Thyroid gland (tissue), 4 donors: ENCODE measurements at places on chromosomes 5 and 9. TPM values are rescaled to one million over a fixed set of nuclear protein-coding genes. Genes with fewer than 3 reads are reported as not detected.

DNA sequence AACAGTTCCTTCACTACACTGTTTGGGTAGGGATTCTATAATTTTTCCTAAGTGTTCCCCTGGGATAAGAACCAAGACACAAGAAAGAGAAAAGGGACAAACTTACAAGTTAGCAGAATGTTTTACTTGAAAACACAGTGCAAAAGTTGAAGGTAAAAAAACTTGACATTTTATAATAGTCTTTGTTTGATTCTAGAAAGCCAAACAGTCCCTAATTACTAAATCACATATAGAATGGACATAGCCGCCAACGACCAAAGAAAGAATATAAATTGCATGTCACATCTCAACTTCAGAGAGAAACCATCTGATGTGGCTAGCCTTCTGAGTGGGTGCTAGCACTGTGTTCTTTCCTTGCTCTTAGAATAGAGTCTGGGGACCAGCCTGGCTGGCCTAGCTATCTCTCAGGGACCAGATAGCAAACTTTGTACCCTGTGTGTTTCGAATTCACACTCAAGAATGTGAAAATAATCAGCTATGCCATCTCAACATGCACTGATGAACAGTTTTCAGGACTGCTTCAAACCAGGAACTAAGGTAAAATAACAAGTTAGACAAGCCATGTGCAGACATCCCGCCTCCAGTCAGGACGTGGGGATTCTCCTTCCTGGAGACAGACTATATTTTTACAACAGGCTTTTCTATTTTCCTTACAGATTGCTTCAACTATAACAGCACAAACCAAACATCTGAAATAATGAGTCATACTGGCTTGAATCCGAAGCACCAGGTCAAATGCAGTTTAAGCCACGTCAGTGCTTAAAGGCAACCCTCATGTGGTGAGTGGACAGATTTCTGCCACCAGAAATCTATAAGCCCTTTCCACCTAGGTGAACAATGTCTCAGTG, 53.7 kb downstream of the LHFPL2 start:
- H3K36me3 ChIP-seq, result no peaks in the 10 kb centered on the region
- H3K4me3 ChIP-seq, result no peak overlapping the region
- H3K27me3 ChIP-seq, result no peaks in the 10 kb centered on the region
- peak overlapping the region; percentile 56 for H3K27ac ChIP-seq

- peaks cover 12% of the 10 kb centered on the region for H3K4me1 ChIP-seq
- H3K27ac ChIP-seq, result no peak overlapping the region
- no peaks in the 10 kb centered on the region for H3K27me3 ChIP-seq
- H3K4me3 ChIP-seq, result no peak overlapping the region
These were observed 47.4 kb upstream of the SLC2A8 start for GRCh38 chr9:127349483-127350113.

DNA sequence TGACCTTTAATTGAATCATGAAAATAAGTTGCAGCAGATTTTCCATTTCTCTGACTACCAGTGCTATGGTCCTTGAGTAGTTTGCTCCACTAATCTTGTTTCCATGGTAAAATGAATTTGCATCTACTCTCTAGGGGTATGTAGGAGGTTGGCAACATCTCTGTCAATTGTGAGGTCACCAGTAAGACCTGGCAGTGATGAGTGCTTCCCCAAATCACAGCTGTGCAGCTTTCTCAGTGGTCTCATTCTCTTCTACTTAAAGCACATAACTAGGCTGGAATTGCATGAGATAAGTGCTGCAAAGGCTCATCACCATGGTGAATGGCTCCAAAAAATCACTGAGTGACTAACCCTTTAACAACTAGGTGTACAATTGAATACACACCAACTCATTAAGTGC, 36.3 kb downstream of the ADAMTS19 start:
- no peaks in the 10 kb centered on the region for H3K4me1 ChIP-seq
- DNase-seq, result no peak
- no peak overlapping the region for H3K27ac ChIP-seq
- H3K36me3 ChIP-seq, result no peaks in the 10 kb centered on the region
- no peaks in the 10 kb centered on the region for H3K27me3 ChIP-seq

- H3K4me1 ChIP-seq, result peaks cover 10% of the 10 kb centered on the region
- no peak for DNase-seq
- H3K36me3 ChIP-seq, result no peaks in the 10 kb centered on the region
- no peaks in the 10 kb centered on the region for H3K27me3 ChIP-seq
- no peak overlapping the region for H3K4me3 ChIP-seq
- H3K27ac ChIP-seq, result no peak overlapping the region
These were observed 46.3 kb downstream of the STC2 start for GRCh38 chr5:173281910-173282309.

GRCh38 chr5:112025757-112026156, 268.8 kb upstream of the NREP start:
- no peaks in the 10 kb centered on the region for H3K36me3 ChIP-seq
- no peaks in the 10 kb centered on the region for H3K4me1 ChIP-seq
- no peak for DNase-seq
- no peak overlapping the region for H3K4me3 ChIP-seq
- H3K27me3 ChIP-seq, result no peaks in the 10 kb centered on the region

DNA sequence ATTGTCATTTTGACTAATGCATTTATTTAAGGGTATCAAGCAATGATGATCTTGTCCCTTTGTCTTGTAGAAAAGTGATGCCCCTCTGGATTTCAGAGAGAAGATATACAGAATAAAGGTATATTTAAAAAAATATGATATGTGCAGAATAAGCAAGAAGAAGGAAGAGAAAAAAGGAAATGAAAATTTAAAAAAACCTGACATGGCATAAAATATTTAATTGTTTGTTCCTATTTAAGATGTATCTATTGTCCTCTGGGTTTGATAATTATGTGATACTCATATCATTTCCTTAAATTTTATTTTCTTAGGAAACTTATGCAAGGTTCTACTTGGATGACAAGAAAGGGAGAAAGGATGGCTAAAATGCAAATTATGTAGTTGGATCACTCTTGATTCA, 983.7 kb upstream of the CDH6 start:
- no peaks in the 10 kb centered on the region for H3K4me1 ChIP-seq
- H3K4me3 ChIP-seq, result no peak overlapping the region
- no peak overlapping the region for H3K27ac ChIP-seq
- H3K36me3 ChIP-seq, result no peaks in the 10 kb centered on the region
- no peaks in the 10 kb centered on the region for H3K27me3 ChIP-seq
- no peak for DNase-seq

Gene ELOVL7
- total RNA-seq, result 15.2 TPM
